Tibial nerve (tissue), 4 donors: ENCODE measurements at places on chromosomes 12 and 14.

DNA sequence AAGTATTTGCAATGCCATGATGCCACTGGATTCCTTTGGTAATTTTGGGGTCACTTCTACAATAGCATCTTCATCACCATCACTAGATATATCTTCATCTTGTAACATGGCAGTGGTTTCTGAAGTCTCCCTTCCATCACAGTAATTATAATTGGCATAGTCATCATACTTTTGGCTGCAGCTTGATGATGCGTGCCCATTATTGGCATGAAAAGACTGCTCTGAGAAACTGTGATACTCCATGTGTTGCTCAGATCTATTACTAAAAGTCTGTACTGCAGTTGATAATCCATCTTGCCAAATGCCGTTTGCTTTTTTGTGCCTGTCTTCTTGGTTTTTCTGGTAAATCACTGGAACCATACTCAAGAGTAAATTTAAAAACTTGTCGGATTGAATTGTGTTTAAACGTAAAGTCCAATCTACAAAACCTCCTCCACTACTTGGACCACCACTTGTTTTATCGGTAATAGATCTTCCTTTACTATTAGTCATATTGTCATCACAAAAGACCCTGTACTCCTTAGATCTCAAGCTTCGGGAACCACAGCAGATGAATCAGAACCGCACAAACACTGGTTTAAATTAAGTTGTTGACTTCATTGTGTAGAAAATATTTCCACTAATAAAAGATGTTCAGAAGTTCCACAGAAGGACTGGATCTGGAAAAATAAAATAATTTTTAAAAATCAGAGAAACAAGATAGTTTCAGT, 29.9 kb downstream of the SLC41A2 start:
- no peak for DNase-seq

- DNase-seq = no peak
Measured at GRCh38 chr12:6667559-6668210, 4.8 kb upstream of the ING4 start.

DNA sequence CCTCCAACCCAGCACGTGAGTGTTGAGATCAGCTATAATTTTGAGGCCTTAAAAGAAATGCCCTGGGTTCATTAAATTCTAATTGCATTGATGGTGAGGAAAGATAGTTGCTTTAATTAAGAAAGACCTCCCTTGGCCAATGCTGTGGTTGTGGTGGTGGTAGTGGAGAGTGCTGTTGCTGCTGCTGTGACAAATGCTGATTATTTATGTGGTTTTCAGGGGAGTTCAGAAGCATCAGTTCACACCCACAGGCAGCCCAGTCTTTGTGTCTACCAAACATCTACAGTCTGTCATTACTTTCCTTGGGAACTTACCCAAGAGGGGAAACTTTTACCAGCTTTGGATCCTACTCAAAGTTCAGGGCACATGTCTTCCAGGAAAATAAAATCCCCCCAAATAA, 178.4 kb upstream of the PARP11 start:
- no peak for DNase-seq

DNA sequence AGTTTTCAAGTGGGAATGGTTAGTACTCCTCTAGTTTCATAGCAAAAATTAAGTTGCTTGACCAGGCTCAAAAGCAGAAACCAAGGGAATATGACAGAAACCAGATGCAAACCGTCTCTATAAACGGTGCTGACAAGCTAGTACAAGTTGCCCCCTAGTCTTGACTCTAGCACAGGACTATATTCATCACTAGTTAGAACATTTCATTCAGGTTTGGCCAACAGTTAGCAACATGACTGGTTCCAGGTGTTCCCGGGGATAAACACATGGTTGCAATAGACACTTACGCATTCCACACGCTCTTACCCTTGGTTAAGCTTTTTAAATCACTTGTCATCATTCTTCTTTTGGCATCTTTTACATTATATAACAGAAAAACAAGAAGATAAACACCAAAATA, 103.6 kb downstream of the SCFD1 start:
- no peak for DNase-seq

DNA sequence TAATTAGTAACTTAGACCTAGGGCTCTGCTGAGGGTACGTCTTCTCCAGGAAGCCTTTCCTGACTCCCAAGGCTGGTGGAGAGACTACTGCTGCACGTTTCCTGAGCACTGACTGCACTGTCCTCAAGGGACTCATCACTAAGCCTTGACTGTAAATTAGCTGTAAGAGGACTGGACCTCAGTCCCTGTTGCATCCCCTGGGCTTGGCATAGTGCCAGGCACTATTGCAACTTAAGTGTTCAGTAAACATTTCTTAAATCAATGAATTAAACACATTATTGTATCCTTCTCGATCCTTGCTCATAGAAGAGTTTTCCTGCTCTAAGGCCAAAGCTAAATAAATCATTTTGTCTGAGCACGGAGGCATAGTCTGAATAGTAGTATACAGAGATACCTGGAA, 31.9 kb upstream of the IFNG-AS1 start:
- no peak for DNase-seq

GRCh38 chr12:18158774-18159557, 69.0 kb upstream of the RERGL start:
- no peak for DNase-seq

DNA sequence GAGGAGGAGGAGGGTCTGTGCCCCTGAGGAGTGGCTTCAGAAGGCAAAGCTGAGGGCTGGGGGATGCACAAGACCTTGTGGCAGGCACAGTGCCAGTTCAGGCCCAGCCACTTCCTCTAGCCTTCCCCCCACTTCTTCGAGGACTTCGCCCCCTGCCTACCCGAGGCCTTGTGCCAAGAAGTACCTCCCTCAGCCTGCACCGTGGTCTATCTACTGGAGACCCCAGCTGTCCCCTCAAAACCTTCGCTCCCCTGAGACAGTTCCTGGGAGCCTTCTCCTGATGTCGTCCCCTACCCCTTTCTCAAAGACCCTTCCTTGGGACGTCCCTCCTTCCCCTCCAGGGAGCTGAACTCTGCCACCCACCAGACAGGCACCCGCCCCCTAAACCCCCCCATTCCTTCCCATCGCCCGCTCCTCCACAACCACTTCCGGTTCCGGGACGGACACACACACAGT, 604 bp downstream of the ZNF384 start:
- peak; percentile 89 for DNase-seq

DNA sequence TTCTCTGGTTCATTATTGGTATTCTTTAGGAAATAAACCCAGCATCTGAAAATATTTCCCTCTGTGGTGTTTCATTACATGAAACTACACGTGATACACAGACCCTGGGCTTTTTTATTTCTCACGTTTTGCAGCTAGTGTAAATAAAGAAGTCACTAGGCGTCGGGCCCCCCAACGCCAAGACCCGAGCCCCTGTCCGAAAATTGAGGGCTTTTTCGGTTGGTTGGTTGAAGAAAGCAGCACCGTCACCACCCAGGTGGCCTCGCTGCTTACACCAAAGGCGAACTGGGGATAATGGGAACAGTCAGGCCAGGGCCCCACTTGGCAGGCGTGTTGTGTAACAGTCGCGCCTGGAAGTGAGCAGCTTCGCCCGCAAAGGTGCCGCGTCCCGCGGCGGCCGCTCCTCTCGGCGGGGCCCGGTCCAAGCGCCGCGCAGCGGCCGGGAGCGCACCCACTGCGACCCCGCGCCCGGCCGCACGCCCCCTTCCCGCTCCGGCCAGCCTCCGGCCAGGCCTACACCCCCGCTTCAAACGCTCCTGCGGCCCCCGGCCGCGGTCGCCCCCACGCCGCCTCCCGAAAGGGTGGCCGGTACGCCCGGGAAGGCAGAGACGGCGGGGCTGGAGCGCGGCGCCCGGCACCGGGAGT, 1.2 kb downstream of the DUSP16 start:
- DNase-seq = peak; percentile 62

DNA sequence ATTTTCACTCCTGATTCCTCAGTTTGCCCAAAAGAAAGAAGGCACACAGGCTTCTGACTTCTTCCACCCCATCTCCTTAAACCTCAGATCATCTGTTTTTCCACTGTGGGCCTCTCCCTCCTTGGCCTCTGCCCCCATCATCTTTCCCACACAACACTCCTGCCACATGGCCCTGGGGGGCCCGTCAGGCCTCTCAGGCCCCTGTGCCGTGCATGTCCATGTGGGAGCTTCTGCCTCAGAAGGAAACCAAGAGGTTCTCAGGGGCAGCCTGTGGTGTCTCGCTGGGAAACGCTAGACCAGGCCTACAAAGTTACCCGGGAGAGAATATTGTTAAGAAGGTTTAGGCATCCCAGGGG, 8.0 kb downstream of the KLHL33 start:
- DNase-seq = no peak

GRCh38 chr14:91303091-91303923, 58.8 kb upstream of the GPR68 start:
- DNase-seq = no peak

DNA sequence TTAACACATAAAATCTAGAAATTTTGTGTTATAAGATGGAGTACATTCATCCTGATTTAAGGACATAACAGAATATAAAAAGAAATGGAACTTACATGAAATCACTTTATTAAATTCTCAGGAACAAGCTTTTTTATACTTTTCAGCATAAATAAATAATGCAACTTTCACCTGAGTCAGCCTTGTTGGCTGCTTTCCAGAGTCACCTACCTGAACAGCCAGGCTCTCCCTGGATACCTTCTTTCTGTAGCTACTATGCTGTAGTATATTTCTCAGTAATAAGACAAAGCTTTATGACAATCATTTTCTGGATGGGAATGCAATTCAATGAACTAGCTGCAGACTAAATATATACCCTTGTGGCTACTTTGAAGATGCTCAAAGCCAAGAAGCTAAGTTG, 111.9 kb downstream of the NTS start:
- no peak for DNase-seq

GRCh38 chr12:916240-916639, 33.3 kb downstream of the RAD52 start:
- DNase-seq = no peak

- no peak for DNase-seq
Measured at GRCh38 chr12:11499806-11500187, 104.4 kb upstream of the PRB2 start.

DNA sequence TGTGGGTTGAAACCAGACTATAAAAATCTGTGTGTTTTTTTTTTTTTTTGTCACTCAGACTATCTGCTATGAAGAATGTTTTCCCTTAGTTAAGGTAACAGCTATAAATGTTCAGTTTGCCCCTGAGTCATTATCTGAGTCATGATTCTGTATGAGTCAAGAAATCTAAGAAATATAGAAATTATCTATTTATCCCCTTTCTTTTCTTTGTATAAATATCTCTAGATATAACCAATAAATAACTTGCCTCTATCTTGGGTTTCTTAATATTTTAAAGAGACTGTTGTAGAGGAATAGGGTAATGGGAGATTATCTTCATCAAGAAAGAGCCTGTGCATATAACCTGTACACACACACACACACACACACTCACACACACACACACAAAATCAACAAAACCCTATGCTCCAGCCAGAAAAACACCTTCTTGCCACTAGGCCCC, 161.7 kb upstream of the EEA1 start:
- DNase-seq = no peak
